ENCODE measurements at places on chromosomes 11 and 22. TPM values are rescaled to one million over a fixed set of nuclear protein-coding genes. Genes with fewer than 3 reads are reported as not detected.

- H3K4me1 ChIP-seq: peaks cover 5% of the 10 kb centered on the region
- no peaks in the 10 kb centered on the region for H3K36me3 ChIP-seq
- H3K27ac ChIP-seq: no peak overlapping the region
- no peak for DNase-seq
Measured at GRCh38 chr11:2737866-2738265, 38.1 kb upstream of the KCNQ1OT1 start.

Gene TENM4
- 0.53 TPM for total RNA-seq

Gene AMOTL1
- 52.5 TPM for total RNA-seq

Gene ZNF214
- total RNA-seq: 0.20 TPM

Gene DDI1
- not detected for total RNA-seq

DNA sequence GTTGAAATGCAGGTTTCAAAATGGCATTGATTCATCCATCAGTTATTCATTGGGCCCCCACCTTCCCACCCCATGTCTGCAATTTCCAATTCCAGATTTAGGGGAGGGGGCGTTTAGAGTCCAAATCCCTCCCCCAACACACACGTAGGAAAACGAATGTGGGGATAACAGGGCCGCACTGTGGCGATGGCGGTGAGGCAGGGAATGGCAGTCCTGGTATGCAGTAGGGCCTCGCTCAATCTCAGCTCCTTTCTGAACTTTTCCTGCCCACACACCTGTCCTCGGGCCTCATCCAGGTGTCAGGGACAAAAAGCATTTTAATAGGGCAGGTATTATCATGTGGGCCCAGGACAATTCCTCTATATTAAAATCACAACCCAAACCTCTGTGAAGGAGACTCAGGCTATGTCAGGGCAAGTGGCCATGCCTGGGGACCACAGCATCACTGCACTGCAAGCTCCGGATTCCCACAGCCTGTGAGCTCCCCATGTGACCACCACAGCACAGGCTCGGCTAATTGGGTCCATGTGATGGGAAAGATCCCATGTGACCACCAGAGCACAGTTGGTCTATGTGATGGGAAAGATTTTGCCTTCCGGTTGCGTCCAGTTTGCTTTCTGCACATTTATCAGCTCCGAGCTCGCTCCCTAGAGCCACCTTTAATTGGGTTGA, 44.5 kb downstream of the RTL6 start:
- no peaks in the 10 kb centered on the region for H3K4me1 ChIP-seq
- H3K4me3 ChIP-seq: no peak overlapping the region
- H3K27me3 ChIP-seq: no peaks in the 10 kb centered on the region
- no peaks in the 10 kb centered on the region for H3K36me3 ChIP-seq
- DNase-seq: no peak

Gene LRRC4C
- total RNA-seq: not detected

GRCh38 chr11:131658414-131658813, 288.0 kb downstream of the NTM start:
- H3K27me3 ChIP-seq: no peaks in the 10 kb centered on the region
- no peak overlapping the region for H3K4me3 ChIP-seq
- no peak for DNase-seq
- H3K4me1 ChIP-seq: no peaks in the 10 kb centered on the region
- H3K36me3 ChIP-seq: no peaks in the 10 kb centered on the region
- no peak overlapping the region for H3K27ac ChIP-seq

GRCh38 chr11:15481871-15482270, 367.1 kb downstream of the INSC start:
- DNase-seq: no peak
- H3K4me3 ChIP-seq: no peak overlapping the region
- peaks cover 12% of the 10 kb centered on the region for H3K27me3 ChIP-seq
- H3K27ac ChIP-seq: no peak overlapping the region
- no peaks in the 10 kb centered on the region for H3K4me1 ChIP-seq

Gene SLC25A1
- 38.7 TPM for total RNA-seq

DNA sequence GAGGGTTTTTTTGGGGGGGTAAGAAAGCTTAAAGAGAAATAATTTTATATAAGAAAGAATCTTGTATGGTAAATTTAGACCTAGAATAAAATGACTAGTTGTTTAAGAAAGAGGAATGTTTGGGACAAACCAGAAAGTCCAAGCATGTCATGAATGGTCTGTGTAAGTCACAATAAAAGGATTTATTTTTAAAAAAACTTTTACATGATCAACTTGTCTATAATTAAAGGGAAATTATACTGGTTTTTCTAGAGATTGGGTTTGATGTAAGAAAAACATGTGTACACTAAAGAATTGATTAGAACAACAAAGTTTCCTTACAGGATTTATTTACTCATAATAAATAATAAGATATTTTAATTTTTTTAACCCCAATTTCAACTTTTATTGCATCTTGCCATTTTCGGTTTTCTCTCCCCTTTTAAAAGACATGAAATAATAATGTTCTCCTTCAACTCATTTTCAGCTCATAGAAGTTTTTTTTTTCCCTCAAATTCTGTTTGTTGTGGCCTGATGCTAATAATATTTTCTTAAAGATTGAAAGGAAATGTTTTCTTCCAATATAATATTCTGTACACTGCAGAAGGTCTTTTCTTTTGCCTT, 35.4 kb upstream of the INCENP start:
- no peak overlapping the region for H3K4me3 ChIP-seq
- no peaks in the 10 kb centered on the region for H3K27me3 ChIP-seq
- no peak overlapping the region for H3K27ac ChIP-seq
- no peaks in the 10 kb centered on the region for H3K36me3 ChIP-seq
- no peak for DNase-seq

DNA sequence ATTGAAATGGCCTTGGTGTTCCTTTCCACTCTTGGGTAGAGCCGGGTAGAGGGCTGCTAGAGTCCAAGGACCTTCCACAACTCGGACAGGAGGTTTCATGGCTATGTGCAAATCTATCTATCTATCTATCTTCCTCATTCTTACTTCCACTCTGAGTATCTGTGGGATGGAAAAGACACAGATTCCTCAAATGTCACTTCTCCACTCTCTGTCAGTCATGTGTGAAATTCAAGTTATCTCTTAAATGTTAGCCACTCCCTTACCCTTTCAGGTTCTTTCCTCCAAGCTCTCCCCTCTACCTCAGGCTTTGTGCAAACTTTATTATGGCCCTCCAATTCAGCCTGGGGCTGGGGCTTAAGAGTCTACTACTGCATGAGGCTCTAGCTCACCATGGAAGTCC, 84.3 kb downstream of the GDPD4 start:
- no peaks in the 10 kb centered on the region for H3K36me3 ChIP-seq
- H3K27me3 ChIP-seq: no peaks in the 10 kb centered on the region
- DNase-seq: no peak
- H3K4me1 ChIP-seq: no peaks in the 10 kb centered on the region
- no peak overlapping the region for H3K27ac ChIP-seq

Gene DEUP1
- not detected for total RNA-seq

Data from SJCRH30 (cell line).